ENCODE measurements at places on chromosomes 4 and X.

DNA sequence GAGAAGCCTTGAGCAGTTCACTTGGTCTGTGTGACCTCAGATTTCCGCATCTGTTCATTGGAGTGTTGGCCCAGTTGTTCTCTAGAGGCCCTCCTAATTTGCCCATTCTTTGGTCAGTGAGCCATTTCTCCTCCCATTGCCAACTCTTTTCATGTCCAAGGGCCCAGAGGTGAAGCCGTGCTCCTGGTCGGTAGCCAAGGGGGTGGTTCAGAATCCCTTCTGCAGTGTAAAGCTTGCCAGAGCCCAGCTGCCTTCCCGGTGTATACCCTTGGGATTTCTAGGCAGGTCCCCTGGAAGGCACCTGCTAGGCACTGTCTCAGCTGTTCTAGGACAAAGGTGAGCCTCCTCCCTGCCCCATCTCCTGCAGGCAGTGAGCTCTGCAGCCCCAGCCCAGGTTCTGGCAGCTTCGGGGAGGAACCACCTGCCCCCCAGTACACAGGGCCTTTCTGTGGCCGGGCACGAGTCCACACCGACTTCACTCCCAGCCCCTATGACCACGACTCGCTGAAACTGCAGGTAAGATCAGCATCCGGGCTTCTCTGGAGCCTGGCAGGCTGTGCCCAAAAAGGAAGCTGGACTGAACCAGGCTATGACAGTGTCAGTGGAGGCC, 12.3 kb downstream of the SASH3 start:
- DNase-seq, result no peak

DNA sequence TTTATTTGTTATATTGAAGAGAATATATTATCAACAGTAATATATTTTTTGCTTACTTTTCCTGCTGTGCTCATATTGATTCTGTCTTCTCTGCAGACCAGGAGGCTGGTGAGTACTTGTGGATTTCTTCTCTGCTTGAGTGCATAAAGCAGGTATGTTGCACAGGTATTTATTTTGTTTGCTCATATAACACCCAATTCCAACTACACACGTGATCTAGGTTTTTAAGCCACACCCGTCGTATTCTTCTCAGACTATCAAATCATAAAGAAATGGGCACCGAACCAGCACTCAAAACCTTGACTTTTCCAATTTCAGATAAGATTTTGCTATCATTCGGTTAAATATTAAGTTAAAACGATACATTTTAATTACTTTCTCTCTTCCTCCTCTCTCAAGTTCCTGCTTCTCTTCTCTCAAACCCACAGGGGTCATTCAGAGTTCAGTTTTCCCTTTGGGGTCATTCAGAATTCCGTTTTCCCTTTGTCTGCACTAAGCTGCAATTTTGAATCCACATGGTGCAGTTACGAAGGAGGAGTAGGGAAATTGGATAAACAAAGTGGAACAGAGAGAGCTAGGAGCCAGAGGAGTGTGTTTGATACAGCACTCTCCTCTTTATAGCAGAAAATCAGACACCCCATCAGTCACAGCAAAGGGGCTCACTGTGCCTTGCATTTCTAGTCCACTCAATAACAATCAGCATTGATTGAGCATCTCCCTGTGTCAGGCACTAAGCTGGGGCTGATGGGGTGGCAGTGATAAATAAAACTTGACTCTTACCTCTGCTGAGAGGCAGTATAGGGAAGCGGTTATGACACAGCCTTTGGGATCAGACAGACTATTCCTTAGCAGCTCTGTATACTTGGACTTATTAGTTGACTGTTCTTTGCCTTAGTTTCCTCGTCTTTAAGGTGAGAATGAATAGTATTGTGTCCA, at the start of gene ADH1C:
Gene ADH1C (minus strand): TSS at position 145 of the 936 bp plus-strand sequence. CDS start 71 bp downstream, at position 74.
- no peak for DNase-seq

DNA sequence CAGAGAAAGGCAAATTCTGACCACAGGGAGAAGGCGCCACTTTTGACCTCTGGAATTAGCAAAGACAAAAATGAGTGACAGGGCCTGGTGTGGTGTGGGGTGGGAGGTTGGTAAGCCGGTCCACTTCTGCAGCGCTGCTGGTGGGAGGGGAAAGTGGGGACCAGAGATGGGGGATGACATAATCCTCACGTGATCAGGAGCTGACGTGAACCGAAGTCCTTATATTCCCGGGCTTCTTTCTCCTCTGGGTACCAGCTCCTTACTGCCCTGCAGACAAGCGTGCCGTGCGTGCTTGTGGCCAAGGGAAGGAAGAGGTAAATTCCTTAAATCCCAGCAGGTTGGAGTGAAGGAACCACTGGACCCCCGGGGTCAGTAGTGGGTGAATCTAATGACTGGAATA, at the start of gene TCEAL7:
Gene TCEAL7 (plus strand): TSS at position 249 of the 400 bp plus-strand sequence. CDS start 1,165 bp downstream, outside the sequence.
- DNase-seq, result no peak

- no peak for DNase-seq
Observed at GRCh38 chrX:57677132-57677858, 2.8 kb downstream of the NLRP2B start.

- no peak for DNase-seq
Observed at GRCh38 chr4:17092736-17093437, 194.4 kb upstream of the LDB2 start.

DNA sequence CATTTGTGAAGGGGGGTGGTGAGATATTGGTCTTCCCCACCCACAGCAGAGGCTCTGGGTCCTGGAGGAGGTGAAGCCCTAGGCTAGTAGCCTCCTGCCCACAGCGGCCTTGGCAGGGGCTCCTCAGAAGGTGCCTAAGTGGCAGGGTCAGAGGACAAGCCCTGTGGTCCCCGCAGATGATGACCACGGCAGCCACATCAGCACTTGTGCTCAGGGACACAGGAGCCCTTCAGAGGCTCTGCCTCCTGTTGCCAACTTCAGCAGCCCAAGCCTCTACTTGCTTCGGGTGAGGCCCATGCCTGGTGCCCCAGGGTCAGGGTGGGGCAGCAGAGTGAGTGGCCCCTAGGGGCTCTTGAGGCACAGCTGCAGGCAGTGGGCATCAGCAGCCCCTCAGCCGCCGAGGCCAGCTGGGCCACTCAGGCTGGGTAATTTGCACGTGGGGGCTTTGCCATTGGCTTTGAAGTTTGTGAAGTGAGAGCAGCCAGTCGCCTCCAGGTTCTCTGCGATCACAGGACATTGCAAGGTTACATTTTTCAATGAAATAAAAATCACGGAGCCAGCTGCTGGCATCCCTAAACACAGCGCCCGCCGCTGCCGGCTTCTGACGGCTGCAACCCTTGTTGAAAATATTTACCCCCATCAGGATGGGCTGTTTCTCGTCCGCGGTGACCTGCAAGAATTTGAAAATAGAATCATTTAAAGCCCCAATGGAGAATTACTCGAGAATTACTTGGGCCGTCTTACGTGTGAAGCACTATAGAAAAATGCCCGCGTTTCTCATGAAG, 108.5 kb downstream of the HMX1 start:
- DNase-seq, result no peak

GRCh38 chr4:35709080-35709479, 535.2 kb downstream of the ARAP2 start:
- no peak for DNase-seq

DNA sequence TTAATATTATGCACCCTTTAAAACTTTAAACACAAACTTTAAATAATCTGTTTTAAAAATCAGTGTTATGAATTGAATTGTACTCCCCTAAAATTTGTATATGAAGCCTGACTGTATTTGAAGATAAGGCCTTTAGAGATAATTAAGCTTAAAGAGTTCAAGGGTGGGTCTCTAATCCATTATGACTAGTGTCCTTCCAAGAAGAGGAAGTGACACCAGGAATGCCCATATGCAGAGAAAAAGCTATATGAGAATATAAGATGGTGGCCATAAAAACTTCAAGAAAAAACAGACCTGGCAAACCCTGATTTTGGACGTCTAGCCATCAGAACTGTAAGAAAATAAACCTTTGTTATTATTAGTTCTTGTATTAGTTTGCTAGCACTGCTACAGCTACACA, 29.0 kb downstream of the UGT2A2 start:
- no peak for DNase-seq

- DNase-seq, result no peak
Observed at GRCh38 chrX:110569506-110569905, 210.9 kb downstream of the RTL9 start.

DNA sequence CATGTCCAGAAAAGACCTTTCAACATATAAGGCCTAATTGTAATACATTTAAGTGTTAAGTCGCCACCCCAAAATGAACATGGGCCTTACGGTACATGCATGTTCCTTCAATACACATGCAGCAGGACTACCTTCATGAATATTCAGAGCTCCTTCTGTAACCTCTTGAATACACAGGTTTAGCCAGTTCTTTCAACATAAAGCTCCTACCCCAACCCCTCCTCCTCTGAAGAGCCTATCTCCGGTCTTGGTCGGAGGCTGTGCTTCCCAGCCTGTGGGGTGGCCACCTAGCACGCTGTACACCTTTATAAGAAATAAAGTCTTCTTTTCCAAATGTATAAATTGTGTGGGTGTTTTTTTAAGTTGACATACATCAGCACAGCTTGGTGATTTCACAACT, 28.3 kb downstream of the NPY5R start:
- no peak for DNase-seq

- DNase-seq, result no peak
Observed at GRCh38 chr4:7299908-7300710, 107.8 kb downstream of the SORCS2 start.

- no peak for DNase-seq
Observed at GRCh38 chr4:1326751-1327525, 20.1 kb upstream of the UVSSA start.

GRCh38 chr4:24719615-24720014, 75.8 kb upstream of the SOD3 start:
- DNase-seq, result no peak

DNA sequence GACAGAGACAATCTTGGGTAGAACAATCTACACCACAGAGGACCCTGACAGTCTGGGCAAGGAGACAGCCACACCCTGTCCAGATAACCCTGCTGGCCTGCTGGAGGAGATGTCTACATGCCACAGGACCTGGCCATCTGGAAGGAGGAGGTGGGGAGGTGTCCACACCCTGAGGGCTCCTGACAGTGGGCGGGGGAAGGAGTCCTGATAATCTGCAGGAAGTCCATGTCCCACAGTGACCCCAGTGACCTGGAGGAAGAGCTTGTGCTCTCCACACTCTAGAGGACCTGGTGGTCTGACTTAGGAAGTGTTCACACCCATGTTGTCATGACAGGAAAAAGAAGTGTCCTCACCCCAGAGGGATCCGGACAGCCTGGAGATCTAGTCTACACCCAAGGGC, 5.5 kb downstream of the SUV39H1 start:
- DNase-seq, result no peak

DNA sequence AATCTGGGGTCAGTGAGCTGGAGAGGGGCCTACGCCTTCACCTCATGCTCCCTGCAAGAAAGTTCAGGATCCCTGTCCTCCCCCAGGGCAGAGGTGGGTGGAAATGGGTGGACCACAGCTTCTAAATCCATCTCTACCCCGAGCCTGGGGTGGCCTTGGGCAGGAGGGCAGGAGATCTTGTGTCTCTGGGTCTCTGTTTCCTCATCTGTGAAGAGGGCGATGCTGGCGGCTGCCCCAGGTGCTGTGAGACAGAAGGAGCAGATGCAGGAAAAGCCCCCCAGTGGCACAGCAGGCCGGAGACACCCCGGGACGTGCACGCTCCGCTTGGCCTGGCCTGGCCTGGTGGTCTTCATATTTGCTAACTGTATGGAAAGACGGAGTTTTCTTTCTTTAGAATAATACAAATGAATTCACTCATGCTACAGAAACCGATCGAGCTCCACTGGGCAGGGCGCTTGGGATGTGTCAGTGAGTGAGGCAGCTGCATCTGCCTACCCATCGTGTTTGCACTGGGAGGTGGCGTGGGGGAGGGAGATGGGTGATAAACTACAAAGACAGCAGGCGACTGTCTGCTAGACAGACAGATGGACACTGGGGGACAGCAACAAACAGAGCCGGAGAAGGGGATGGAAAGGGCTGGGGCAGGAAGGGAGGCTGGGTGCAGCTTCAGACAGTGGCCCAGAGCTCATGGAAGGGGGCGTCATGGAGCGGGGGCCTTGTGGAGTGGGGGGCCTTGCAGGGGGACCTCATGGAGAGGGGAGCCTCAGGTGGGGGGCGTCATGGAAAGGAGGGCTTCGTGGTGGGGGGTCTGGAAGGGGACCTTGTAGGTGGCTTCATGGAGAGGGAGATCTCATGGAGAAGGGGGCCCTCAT, 136.2 kb downstream of the CPZ start:
- no peak for DNase-seq

DNA sequence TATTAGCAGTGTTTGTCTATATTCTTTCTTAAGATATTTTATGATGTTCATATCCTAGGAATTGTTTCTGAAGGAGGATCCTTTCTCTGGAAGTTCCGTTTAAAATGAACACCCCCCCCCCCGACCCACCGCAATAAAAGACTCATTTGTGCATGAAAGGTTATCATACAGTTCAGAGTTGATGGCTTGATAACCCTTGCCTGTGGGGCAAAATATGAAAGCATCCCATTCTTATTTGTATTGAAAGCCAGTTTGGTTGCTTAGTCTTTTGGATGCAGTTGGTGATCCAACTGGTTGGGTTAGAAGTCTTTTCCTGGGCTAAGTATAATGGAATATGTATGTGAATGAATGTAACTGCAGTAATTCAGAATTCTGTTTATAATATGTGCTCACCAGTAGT, 8.3 kb downstream of the INTS6L start:
- DNase-seq, result no peak

DNA sequence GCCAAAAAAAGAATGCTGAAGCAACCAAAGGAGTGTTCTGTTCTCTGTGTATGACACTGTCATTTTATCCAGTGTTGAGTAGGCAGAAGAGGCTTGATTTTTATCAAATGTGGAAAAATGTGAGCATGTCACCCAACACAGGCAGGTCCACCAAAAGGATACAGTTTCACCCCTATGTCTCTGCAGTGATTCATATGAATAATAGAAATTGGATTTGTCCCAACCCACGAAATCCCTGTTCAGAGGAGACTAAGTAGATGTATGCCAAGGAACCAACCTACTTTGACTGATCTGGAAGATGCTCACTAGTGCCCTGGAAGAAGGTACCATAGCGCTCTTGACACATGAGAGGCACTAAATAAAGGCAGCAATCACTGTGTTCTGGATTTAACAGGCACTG, 72.5 kb downstream of the FGF13 start:
- DNase-seq, result no peak

GRCh38 chr4:64799751-64800150, 390.5 kb upstream of the TECRL start:
- DNase-seq, result no peak

- DNase-seq, result no peak
Observed at GRCh38 chrX:28981952-28982351, 394.7 kb downstream of the IL1RAPL1 start.

- DNase-seq, result no peak
Observed at GRCh38 chr4:68287704-68288392, 42.4 kb upstream of the TMPRSS11B start.

- no peak for DNase-seq
Observed at GRCh38 chr4:118760493-118760892, 75.3 kb downstream of the METTL14 start.

DNA sequence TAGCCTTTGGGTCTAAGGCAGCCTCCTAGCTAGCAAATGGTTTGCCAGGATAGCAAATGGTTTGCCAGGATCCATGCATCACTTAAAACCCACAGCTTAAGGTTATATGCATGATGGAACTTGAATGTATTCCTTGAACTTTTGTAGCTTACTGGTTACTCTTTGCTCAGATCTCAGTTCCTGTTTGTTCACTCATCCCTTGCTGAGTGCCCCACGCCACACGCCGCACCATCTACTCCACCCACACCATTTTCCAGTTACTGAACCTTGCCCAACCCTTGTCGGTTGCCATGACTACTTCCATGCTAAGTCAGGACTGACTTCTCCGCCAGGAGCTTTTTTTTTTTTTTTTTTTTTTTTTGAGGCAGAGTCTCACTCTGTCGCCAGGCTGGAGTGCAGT, 29.5 kb upstream of the XIAP start:
- DNase-seq, result no peak

All from stimulated activated CD4-positive, alpha-beta T cell treated with anti-CD3 and anti-CD28 coated beads, Interleukin-1b, Interleukin-23, amount 100 ng/mL, for 24 hours (primary cell).